ENCODE measurements at places on chromosomes 4 and X.

DNA sequence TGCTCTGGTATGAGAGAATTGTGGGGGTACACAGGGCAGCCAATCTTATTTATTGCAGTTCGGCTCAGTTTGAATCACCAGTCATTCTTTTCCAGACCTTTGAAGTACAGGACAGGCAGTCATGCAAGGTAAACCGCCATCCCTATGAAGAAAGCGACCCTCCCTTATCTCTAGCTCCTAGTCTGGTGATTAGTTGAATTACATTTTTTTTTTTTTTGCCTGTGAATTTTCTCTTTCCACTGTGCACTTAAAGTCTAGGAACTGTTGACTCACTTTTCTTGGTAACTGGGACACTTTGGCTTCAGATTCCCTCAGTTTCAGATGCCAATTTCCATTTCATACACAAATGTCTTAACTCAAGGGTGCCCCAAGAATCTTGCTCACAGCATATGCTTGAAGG lies 82.4 kb upstream of the FAM9C start:
- no peak for DNase-seq

DNA sequence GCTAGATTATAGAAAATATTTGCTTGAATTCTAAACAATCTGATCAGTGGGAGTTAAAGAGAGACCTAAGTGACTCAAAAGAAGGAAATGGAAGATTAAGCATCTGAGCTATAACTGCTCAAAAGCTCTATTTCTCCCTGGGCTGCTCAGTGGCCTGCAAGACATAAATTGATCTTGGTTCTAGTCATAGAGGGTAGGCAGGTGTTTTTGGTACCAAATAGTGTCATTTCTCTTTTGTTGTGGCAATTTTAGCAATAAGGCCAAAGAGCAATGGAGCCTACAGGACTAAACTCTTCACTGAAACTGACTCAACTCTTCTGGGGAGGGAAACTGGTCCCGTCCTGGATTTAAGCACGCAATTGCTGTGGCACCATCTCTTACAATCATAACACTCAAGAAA lies 33.9 kb upstream of the BMP2K start:
- peak; percentile 3 for DNase-seq

GRCh38 chr4:41613386-41613785 lies 75.4 kb downstream of the LIMCH1 start:
- no peak for DNase-seq

DNA sequence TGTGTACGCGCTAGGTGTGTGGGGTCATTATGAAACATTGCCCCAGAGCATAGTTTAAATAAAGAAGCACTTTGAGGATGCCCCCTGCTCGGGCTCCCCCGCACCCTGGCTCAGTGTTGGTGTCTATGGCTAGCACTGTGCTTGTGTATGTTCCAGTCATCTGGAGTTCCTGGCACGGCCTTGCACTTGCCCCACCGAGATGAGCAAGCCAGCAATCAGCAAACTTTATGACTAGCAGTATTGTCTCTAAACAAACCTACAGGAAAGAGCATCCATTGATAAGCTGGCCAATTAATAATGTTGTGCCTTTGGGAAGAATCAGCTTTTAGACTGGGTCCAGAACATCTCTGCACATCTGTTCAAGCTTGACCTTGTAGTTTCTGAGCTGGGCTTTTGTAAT lies 707 bp upstream of the SHROOM4 start:
- DNase-seq = no peak

GRCh38 chrX:23822397-23822796 lies 39.4 kb downstream of the SAT1 start:
- DNase-seq = no peak

Data from activated CD4-positive, alpha-beta T cell treated with anti-CD3 and anti-CD28 coated beads, Interleukin-10, Interleukin-2, amounts not matched to agents 100 ng/mL and 50 ng/mL, durations not matched to agents 16 hours and 8 hours (primary cell).